ENCODE measurements at places on chromosomes 2 and 18.

DNA sequence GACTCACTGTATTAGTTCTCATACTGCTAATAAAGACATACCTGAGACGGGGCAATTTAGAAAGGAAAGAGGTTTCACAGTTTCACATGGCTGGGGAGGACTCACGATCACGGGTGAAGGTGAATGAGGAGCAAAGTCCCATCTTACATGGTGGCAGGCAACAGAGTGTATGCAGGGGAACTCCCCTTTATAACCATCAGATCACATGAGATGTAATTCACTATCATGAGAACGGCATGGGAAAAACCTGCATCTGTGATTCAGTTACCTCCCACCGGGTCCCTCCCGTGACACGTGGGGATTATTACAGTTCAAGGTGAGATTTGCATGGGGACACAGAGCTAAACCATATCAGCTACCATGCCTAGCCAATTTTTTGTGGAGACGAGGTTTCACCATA, 168.2 kb downstream of the NEDD4L start:
- DNase-seq = no peak

DNA sequence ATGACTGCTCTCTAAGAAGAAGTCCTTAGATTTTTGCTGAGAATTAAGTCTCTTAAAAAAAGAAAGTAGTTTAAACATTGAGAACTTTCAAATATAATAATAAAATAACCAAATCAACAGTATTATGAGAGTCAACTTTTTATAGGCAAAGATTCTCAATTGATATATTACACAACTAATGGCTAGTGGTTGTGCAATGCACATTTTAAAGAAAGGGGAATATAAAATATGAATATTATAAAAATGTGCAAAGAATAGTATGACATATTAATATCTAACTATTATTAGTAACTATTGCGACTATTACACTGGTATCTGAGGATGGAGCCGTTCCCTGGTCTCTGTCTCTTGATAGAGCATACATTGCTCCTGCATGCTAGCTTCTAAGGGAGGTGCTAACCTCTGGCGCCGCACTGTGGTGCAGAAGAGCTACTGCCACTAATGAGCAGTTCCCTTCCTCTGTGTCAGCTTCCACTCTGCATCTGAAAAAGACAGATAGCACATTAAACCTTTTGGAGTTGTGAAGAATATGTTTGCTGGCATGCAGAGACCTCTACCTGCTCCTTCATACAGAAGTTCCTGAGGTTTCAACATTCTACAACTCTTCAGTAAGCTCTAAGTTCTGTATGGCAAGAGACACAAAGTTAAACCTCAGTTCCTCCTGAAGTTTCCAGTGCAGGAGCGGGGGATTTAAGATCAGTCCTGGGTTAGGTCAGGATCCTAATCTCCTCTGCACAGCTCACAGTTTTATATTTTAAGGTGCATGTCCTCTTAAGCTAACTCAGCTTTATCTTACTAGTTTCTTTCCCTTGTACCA, 3.5 kb upstream of the SLC9A2 start:
- DNase-seq = peak; percentile 55

GRCh38 chr2:207475546-207475945, 54.2 kb upstream of the CREB1 start:
- no peak for DNase-seq

- no peak for DNase-seq
Observed at GRCh38 chr18:70194227-70194890, 11.1 kb downstream of the RTTN start.

GRCh38 chr2:128245813-128246212, 72.9 kb downstream of the HS6ST1 start:
- no peak for DNase-seq

DNA sequence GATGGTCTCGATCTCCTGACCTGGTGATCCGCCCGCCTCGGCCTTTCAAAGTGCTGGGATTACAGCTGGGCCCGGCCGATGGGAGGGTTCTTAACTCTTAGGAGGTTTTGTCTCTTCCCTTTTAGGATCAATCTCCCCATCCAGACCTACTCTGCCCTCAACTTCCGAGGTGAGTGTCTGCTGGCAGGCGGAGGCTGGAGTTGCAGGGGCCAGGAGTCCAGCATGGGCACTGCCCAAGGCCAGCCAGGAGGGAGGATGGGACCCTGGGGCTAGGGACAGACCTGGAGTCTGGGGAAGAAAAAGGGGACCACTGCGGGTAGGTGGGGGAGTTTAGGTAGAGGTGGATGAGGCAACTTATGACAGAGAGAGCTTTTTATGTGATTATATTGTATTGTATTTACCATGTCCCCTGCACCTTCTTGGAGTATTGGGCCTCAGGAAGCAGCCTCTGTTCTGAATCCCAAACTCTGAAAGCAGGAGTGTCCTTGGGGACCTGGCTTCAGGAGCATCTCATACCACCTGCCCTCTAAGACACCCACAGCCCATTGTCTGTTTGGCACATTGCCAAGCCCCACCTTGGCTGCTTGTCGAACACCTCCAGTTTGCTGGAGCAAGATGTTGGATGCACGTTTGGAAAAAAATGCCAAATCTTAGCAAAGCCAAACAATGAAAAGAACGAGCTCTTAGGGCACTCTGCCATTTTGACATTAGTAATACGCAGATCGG, 5.6 kb downstream of the DES start:
- no peak for DNase-seq

GRCh38 chr2:230685178-230685577, 27.5 kb upstream of the CAB39 start:
- DNase-seq = no peak

Measured in NCI-H774 (cell line).